ENCODE measurements at places on chromosomes 7 and 10.

- ATAC-seq = no peak
These were observed 133.6 kb upstream of the RET start for GRCh38 chr10:42943025-42943818.

- ATAC-seq = no peak
These were observed 23.9 kb downstream of the EPC1 start for GRCh38 chr10:32323051-32323450.

- ATAC-seq = peak; percentile 87
These were observed 312.0 kb upstream of the ZMIZ1 start for GRCh38 chr10:78756604-78757343.

- no peak for ATAC-seq
These were observed 9.1 kb upstream of the ZNF316 start for GRCh38 chr7:6628045-6628444.

DNA sequence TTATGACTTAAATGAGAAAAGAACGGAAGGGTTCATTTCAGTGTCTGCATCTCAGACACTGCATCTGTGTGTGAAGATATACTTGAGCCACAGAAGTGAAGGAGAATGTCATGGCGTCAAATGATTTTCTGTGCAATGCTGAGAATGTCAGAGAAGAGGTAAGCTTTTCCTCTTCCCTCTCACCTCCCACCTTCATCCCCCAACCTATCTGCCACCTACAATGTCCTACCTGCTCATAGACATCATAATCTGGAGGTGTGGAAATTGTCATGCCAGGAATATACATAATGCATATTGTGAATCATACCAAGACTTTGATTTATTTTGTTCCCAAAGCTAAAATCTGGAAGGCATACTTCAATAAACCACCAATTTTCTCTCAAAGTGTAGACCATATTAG is 53.7 kb downstream of the CTTNBP2 start:
- ATAC-seq = no peak

DNA sequence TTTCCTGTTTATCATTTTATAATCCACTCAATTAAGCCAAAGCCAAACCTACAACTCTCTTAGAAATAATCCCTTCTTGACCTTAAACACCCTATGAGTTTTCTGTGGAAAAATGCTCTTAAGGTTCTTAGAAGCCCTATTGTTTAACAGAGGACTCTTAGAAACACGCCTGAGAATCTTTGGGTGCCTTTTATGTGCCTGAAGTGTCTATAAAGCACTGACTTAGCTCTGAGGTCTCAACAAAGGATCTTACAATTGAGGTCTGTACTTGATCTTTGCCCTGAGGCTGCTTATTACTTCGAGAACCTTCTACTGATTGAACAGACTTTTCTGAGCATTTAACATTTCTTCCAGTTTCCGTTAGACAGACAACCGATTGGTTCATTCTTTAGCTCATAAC is 353.3 kb upstream of the SORCS1 start:
- ATAC-seq = no peak

DNA sequence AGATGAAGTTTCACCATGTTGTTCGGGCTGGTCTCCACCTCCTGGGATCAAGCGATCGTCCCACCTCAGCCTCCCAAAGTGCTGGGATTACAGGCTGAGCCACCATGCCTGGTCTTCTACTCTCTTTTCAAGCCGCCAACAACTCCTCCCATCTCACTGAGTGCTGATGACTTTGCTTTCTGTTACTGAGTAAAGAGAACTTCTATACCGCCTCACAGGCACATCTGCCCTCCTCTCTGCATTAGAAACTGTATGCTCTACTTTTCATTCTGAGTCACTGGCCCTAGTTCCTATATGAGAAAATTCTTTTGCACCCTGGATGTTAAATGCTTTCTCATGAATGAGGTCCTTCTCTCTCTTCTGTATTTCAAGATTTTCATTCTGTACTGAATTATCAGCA is 2.2 kb upstream of the ZNF239 start:
- ATAC-seq = no peak

DNA sequence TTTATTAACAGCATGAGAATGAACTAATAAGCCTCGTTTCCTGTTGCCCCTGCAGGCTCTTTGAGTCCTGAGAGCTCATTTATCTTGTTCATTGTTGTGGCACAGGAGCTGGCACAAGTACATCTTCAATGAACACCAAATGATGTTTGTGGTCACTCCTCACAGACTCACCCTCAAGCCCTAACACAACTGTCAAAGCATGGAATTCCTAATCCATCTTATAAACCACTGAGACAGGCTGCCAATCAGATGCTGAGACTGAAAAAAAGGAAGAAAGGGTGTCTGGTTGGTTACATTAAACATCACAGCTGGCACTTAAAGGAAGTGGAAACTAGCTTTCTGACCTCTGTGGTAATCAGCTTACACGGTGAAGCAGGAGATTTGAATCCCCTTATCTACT is 7.7 kb upstream of the CCDC172 start:
- no peak for ATAC-seq

DNA sequence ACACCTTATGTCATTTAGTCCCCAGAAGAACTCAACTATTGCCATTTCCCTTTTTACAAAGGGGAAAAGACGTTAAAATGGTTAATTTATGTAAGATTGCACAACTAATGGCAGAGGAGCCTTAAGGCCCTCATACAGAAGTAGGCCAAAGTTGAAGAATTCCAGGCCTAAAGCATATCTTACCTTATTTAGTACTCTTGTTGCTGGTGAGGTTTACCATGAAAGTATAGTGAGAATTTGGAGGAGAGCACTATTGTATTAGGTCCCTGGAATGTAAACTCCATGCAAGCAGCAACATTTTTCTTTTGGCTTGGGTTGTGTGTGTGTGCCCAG is 731 bp upstream of the CRPPA start:
- no peak for ATAC-seq

DNA sequence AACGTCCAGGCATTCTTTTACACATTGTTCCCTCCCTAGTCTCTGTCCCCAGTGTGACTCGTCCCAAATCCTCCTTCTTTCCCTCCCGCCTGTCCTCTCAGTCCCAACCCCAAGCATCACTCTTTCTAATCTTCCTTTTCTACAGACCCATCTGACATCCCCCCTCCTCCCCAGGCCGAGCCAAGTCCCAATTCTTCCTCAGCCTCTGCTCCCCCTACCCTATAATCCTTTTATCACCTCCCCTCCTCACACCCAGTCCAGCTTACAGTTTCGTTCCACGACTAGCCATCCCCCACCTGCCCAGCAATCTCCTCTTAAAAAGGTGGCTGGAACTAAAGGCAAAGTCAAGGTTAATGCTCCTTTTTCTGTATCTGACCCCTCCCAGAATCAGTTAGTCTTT is 95.1 kb downstream of the MACC1 start:
- ATAC-seq = no peak

DNA sequence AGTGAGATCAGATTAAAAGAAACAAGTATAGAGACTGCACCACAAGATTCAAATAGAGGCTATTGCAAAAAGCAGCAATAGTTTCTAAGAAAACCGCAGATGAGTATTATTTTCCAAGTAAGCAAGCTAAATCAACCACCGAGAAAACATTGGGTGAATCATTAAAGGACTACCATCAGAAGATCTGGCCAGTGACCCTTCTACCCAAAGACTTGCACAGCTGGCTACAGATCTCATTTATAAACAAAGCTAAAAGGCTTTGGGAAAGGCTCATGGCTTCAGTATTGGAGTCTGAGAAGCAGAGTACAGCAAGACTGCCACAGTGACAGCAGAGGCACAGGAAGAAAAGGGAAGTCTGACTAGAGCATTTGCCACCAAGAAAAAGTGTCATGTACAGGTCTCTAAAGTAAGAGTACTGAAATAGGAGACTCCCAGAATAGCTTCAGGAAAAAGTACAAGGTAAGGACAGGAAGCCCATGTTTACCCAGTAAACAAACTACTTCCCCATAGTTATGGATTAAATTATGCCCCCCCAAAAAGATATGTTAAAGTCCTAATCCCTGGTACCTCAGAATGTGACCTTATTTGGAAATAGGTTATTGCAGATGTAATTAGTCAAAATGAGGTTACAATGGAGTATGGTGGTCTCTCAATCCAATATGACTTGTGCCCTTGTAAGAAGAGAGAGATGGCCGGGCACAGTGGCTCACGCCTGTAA is 19.0 kb downstream of the STEAP1 start:
- no peak for ATAC-seq

GRCh38 chr7:74051629-74052410 is 23.8 kb downstream of the ELN start:
- peak; percentile 79 for ATAC-seq

- peak; percentile 73 for ATAC-seq
These were observed 4.6 kb upstream of the SERPINE1 start for GRCh38 chr7:101121991-101122932.

- ATAC-seq = no peak
These were observed 2.7 kb downstream of the AOC1 start for GRCh38 chr7:150855046-150855445.

GRCh38 chr7:115505136-115505535 is 525.4 kb downstream of the TFEC start:
- ATAC-seq = no peak

GRCh38 chr7:45028920-45029344 is 28.9 kb downstream of the CCM2 start:
- ATAC-seq = no peak

- no peak for ATAC-seq
These were observed 42.9 kb upstream of the TMEM168 start for GRCh38 chr7:112833082-112833481.

GRCh38 chr10:79129361-79129997 is 60.7 kb downstream of the ZMIZ1 start:
- ATAC-seq = peak; percentile 73

DNA sequence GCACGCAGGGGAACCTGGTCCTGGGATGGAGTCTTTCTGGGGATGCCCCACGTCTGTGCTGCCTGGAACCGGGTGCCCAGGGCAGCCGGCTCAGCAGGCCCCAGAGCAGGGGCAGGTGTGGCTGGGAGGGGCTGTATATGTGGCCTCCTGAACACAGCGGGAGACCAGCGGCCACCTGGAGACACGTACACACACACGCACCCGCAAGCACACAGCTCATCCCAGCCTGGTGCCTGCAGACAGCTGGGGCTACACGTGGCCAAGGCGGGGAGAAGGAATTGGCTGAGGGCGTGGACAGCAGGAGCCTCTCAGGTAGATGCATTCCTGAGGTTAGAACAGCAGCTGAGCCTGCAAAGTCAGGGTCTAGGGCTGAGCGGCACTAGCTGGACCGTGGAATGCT is 14.0 kb downstream of the ADAM8 start:
- ATAC-seq = no peak

DNA sequence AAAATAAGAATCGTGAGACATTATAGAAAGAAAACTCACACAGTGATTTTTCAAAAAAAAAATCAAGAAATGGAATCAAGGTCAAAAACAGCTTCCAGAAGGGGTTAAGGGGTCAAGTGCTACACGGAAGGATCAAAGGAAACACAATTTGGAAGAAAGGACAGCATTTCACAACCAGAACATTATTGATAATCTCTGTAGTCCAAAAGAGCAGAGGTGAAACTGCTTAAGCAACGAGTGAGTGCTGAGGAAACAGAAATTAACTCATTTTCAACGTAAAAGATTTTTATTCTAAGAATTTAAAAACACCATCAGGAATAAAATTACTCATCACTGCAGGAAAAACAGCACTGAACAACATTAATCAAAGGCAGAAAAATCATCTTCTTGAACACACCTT is 23.5 kb downstream of the MINDY3 start:
- ATAC-seq = no peak

DNA sequence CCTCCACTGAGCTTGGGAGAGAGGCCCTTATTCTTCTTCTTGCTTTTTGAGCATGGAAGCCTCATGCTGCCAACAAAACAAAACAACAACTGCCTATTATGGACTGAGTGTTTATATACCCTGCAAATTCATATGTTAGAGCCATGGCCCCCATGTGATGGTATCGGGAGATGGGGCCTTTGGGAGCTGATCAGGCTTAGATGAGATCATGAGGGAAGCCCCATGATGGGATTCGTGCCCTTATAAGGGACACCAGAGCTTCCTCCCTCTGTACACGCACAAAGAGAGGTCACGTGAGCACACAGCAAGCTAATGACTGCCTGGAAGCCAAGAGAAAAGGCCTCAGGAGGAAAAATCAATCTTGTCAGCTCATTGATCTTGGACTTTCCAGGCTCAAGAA is 235.0 kb downstream of the FANK1 start:
- ATAC-seq = no peak

DNA sequence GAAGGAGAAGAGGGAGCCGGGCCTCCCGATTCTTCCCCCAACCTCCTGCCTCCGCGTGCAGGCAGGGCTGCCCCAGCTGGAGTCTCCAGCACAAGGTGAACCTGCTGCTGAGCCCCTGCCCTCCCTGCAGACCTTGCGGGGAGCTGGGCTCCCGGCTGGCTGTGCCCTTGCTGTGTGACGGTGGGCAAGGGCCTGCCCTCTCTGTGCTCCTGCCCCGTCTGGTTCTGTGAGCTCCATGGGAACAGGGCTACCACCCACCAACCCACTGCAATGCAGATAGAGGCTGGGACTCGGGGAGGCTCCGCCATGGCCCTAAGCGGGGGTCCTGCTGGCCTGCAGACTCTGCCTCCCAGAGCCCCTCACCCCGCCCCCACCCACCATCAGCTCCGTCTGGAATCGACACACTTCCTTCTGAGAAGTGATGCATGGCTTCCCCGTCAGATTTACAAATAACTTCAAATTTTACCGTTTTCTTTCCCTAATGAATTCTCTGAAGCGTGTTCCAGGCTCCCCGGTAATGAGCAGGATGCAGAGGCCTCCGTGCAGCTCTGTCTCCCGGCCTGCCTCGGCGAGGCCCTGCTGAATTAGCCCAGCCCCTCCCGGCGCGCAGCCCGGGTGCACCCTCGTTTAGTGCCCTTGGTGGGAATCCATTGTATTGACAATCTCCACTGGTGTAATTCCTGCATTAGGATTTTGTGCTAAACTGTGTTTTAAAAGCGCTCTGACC is 111.0 kb downstream of the MICALL2 start:
- peak; percentile 25 for ATAC-seq

DNA sequence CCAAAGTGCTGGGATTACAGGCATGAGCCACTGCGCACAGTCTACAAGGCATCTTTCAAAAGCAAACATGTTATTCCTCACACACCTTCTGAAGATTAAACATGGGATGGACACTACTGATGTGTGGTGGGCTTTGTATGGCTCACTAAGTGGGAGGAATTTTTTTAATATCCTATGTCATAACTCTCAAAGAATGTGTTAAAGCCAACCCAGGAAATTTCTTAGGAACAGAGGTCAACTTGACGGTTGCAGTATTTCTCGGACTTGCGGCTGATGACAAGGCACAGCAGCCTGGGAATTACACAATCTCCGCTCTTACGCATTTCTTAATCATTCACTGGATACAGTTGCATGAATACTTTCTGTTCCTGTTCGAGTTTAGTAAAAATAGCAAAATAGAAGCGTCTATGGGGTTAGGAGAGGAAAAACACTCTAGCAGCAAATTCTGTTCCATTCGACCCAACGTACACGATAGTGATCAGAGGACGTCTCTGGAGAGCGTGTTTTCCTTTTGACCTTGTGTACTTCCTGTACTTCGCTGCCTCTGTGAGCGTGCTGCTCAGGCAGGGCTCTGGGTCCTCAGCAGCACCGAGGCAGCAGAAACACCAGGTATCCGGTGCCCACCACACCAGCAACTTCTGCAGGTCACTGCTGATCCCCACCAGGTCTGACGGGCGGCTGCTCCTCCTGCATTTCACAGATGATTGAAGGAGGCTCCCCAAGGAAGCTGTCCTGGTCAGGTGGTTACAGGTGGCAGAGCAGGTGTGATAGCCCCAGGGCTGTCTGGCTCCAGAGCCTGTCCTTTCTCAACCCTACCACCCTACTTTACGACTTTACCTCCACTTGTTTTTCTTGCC is 26.4 kb upstream of the SRGN start:
- peak; percentile 67 for ATAC-seq

GRCh38 chr7:30917216-30917893 is 5.7 kb downstream of the AQP1 start:
- ATAC-seq = no peak

GRCh38 chr10:61112771-61113170 is 168.8 kb upstream of the RHOBTB1 start:
- no peak for ATAC-seq
